ENCODE measurements at places on chromosomes 7 and 10.

- no peak for DNase-seq
Measured at GRCh38 chr10:112986544-112987190, 36.6 kb downstream of the TCF7L2 start.

GRCh38 chr7:57819491-57819981, 369.6 kb downstream of the ZNF716 start:
- no peak for DNase-seq

- DNase-seq: no peak
Measured at GRCh38 chr10:105468759-105469158, 827.7 kb downstream of the SORCS3 start.

DNA sequence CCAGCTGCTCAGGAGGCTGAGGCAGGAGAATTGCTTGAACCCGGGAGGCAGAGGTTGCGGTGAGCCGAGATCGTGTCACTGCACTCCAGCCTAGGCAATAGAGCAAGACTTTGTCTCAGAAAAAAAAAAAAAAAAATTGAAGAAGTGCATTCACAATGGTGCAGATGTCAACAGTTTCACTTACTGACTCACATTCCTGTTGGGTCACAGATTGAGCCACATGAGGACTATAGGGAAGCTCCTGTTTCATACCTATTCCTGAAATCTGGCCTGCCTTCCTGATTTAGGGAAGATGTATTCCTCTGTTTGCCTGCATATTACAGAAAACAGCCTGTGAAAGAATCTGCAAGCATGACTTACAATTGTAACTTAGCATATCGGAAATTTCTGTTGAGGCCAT, 78.2 kb downstream of the AKR1C4 start:
- no peak for DNase-seq

DNA sequence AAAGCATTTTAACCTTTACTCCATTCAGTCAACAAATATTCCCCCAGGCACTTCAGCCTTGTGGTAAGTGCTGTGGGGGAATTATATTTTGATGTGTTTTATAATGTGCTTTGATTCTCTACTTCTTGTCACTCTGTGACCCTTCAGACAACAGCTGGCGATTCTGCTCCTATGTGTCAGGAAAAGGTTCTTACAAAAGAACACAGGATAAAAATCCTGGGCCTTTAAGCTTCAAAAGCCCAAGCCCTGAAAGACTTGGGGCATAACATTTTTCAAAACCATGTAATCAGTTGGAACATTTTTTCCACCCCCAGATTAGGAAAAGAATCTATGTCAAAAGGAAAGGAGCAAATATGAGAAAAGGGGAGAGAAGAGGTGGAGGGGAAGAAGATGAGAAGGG, 37.8 kb upstream of the LRRC17 start:
- DNase-seq: no peak

DNA sequence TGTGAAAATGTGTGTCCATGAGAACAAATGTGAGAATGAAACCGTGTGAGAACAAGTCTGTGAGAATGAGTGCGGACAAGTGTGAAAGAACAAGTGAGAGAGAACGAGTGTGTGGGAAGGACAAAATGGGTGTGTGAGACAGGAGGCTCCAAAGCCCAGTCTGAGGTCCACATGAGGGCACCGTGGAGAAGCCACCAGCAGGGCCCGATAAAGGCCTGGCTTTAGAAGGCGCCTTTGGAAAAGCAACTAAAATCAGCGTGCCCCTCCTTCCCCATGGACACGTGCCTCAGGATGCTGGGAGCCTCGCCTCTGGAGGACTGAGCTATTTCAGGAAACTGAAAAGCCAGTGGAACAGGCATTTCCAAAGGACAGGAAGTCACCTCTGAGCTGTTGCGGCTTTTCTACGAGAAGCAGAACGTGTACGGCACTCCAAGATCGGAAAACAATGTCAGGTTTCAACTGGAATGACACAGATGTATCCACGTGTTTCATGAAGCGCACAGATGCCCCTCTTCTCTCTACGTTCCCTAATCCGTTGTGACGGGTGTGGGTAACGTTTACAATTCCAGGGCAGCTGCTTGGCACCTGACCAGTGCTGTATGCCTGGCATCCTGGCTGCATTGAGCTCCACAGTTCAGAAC, 46.4 kb downstream of the ESYT2 start:
- DNase-seq: no peak

DNA sequence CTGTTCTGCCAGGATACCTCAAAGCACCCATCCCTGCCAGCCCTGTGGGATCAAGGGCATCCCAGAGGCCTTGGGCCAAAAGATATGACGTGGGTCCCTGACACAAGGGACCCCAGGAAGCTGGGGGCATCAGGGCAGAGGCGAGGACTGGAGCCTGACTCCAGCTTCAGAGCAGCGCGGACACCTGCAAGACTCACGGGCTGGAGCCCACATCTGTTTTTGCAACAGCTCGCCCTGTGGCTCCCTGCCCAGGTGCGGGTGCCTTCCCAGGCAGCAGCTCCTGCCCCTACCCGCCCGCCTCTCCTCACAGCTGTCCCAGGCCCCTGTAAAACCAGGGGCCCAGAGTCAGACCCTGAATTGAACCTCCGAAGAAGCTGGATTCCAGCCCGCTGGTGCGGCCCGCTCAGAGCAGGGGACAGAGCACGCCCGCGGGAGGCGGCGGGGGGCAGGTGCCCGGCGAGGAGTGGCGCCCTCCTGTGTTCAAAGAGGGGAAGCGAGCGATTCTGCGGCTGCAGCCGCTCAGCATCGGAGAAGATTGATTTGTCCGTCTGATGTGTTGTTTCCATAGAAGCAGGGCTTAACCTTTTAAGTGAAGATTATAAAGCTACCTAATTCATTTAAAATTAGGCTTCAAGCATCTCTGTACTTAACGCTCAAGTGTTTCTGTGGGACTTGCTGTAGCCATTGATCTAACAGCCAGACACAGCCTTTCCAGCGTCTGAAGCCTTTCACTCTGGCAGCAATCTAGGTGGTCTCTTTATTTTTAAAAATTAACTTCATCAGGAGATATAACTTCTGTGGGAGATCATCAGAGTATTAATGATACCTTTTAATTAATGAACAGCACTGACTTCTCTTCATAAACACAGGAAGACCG, 88.4 kb downstream of the BEND7 start:
- DNase-seq: peak; percentile 65

DNA sequence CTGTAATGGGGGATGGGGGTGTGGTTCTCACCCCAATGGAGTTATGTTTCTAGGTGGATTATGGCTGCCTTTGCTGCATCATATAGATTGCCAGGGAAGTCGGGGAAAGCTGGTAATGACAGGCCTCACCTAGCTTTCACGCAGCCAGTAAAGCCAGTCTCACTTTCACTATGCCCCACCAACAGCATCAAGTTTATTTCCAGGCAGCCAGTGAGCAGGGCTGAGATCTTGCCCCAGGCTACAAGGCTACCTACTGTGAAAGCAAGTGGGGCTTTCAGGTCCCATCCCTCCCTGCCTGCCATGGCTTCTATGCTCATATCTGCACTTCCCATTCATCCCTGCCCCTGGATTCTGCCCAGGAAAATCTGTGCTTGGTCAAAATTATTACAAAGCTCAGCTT, 61.7 kb upstream of the NXPH1 start:
- DNase-seq: no peak

DNA sequence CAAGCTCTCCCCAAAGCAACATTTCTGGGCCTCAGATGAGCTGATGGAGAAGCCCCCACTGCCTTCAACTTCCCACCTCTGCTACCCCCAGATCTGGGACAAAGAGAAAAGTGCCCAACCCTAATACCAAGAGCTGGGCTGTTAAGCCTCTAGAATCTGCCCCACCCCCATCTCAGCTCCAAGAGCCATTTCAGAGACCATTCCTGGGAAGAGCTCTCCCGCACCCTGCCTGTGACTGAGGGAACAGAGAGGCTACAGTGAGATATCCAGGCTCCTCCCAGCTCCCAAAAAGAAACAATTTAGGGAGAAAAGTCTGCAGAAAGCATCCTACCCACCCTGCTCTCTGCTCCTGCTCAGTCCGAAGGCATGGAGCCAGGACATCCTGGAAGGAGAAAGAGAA, 2.5 kb upstream of the KCNH2 start:
- DNase-seq: no peak

DNA sequence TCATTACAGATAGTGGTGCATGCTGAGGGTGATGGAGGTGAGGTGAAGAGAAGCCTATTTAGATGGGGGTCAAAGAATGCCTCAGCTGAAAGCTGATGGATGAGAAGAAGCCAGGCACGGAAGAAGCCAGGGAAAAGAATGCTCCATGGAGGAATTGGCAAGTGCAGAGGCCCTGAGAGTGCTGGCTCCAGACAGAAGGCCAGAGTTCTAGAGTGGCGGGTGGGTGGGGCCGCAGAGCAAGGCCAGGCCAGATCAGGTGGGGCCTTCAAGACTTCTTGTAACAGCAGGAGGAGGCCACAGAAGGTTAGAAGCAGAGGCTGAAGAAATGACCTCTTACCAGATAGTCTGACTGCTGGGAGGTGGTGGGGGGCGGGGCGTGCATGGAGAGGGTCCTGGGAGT, 7.3 kb downstream of the EEPD1 start:
- DNase-seq: no peak

GRCh38 chr7:130887182-130887956, 153.4 kb upstream of the KLF14 start:
- no peak for DNase-seq

DNA sequence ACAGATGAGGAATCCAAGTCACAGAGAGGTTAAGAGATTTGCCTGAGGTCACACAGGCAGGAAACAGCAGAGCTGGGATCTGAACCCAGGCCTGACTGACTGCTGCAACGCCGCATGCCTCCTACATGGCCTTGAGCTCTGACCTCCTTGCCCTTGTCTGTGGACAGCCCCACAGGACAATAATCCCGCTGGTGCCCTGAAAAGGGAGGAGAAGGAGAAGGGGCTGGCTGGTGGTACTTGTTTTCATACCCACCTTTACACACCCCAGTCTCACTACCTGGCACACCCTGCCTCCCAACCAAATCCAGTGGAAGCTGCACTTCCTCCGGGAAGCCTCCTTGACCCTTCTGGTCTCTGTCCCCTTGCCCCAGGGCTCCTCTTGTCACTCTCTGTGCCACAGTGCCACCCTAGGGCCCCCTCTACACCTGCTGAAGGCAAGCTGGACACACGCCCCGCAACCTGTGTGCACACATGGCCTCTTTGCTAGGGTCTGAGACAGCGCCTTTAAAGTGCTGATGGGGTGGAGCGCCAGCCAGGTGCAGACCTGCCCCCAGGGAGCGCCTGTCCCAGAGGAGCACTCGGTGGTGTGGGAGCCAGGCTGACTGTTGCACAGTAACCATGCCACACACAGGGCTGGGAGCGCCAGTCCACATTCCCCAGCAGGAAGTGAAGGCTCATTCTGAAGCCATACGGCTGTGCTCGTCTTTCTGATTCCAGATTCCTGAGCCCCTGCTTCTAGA, 38.6 kb downstream of the ZCCHC24 start:
- DNase-seq: no peak

DNA sequence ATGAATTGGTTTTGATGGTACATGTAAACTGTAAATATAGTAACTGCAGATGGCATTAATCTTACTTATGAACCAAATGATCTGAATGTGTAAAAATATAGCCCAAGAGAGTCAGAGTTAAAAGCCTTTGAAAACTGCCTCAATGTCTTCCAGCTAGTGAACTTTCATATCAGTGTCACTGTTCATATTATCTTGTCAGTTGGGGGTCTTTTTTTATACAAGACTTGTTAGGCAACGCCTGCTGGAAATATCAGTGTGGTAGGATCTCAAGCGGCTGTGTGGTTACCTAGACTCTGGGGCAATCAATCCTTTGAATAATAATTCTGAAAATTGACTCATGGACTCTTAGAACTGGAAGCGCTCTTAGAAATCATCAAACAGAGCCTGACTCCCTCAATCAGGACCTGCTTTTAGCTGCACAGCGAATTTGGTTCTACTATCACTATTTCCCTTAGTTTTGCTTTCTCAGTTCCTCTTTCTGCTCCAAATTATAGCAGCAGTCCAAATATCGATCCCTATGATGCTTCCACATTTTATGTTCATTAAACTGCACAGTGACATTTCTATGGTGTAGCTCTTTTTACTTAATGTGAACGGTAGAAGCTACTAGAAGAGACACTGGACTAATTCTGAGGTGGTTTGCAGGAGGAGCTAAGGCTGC, 100.1 kb upstream of the COL1A2 start:
- no peak for DNase-seq

GRCh38 chr7:36300696-36301350, 88.8 kb upstream of the ANLN start:
- DNase-seq: no peak

GRCh38 chr7:23299770-23300300, 696 bp downstream of the MALSU1 start:
- DNase-seq: no peak

- no peak for DNase-seq
Measured at GRCh38 chr10:103928784-103929183, 10.8 kb upstream of the STN1 start.

DNA sequence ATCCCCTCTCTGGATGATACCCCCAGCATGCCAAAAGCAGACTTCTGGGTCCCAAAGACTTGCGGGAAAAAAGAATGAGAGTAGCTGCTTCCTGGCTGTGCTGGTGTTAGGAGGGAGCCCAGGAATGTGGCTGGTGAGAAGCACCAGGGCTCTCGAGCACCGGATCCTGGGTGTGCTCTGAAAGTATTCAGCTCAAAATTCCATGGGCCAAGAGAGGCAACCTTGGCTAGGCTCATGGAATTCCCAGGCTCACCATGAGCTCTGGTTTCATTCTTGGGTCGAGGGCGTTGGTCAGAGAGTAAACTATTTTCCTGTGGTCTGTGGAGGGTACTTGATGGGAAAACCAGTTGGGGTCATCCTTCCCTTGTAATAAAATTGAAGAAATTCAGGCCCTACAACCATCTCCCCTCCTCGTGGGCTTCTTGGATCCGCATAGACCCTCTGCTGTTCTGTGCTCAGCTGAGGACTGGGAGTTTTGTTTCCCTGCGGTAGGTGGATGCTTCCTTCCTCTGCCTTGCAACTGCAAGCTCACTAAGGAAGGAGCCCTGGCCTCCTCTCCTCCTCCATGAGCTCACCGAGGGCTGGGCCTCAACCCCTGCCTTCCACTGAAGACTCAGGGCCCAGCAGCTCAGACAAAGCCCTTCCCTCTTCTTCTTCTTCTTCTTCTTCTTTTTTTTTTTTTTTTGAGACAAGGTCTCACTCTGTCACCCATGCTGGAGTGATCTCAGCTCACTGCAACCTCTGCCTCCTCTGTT, 34.5 kb upstream of the AQP1 start:
- no peak for DNase-seq

Measured in activated CD4-positive, alpha-beta T cell treated with anti-CD3 and anti-CD28 coated beads, Interleukin-10, Interleukin-2, amounts not matched to agents 100 ng/mL and 50 ng/mL, durations not matched to agents 16 hours and 8 hours (primary cell).